Hematopoietic multipotent progenitor cell treated with erythropoietin and hydrocortisone succinate and interleukin-3 and kit ligand, for 17 days (in vitro differentiated cells): ENCODE measurements at places on chromosomes 16 and 17.
A peak's percentile ranks its signal among the peaks of the same experiment; 100 is the strongest.

GRCh38 chr17:41580687-41581365 lies 5.9 kb downstream of the KRT14 start:
- DNase-seq: no peak

GRCh38 chr16:85570213-85570734 lies 42.8 kb upstream of the GSE1 start:
- no peak for DNase-seq

DNA sequence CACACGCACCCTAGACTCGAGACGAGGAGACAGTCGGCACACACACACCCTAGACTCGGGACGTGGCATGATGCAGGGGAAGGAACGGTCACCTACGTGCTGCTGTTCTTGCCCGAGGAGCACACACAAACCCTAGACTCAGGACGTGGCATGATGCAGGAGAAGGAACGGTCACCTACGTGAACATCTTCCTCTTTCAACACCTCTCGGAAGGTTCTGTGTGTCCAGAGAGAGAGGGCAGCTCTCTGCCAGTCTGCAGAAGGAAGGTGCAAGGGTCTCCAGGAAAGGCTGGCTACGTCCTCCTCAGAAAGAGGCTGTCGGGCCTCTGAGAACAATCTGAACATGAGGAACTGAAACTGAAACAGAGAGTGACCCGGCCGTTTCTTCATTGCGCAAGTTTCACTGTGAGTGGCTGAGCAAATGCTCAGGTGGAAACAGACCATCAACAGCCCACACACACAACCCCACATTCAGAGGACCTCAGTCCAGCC lies 43.4 kb downstream of the ZNF276 start:
- DNase-seq: no peak

DNA sequence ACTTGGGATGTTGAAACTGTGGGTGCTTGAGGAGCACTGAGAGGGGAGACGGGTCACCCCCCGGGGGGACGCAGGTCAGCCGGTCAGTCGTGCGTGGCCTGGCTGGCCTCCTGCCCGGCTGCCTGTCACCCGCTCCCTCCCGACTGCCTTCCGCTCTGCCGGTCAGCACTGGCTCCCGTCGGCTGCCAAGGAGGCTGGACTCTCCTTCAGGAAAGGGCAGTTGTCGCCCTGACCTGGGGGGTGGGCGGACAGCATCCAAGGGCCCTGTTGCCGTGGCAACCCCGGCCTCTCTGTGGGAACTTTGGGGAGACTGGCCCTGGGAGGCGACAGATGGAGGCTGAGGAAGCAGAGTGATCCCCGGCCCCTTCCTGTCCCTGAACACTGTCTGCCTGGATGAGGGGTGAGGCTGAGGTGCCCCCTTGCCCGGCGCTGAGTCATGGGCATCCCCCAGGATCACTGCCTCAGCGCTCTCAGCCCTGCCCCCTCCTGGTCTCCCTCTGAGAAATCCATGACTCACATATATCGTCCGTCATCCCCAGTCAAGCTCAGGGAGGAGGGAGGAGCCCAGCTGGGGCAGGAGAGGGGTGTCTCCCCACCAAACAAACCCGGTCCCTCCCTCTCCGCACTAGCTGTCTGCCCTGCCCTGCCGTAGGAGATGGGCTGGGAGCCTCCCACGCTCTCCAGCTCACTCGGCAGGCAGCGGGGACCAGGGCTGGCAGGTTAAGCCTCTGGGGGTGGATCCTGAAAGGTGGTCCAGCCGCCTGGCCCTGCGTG lies at the start of gene ADGRG1:
ADGRG1 (plus strand) TSS at position 623 of the 774 bp plus-strand sequence. CDS start 21,658 bp downstream, outside the sequence.
- peak; percentile 61 for DNase-seq

DNA sequence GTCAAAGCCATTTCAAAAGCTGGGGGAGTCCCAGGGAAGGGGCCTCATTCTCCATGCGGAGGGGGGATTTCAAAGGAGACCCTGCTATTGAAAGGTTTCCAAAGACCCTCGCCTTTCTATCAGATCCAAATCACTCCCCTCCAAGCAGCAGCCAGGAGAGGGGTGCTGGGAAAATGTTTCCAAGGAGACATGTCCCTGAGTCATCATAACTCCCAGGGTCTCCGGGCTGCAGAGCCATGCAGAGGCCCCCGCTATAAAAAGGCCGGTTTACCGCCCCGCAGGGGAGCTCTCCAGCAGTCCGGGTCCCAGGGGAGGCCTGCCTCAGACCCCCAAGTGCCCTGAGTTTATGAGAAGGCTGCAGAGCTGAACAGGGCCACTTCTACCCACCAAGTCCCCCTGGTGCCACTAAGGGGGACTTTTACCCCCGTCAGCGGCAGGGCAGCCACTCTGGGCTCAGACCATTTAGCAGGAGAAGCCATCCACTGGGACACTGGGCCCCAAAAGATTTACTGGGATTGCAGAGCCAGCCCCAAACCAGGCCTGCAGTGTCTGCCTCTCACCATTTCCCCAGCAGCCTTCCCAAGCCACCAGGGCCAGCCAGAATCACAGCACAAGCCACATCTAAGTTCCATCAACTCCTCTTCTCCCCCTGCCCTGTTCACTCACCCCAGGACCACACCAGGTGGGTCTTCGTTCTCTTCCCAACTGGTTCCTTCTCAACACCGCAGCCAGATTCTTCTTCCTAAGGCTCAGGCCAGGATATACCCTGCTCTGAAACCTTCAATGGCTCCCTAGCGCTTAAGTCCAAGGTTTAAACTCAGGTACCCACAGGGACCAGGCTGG lies 234.4 kb downstream of the ZNF423 start:
- DNase-seq: no peak

- no peak for DNase-seq
Observed at GRCh38 chr17:68470961-68471360, 13.7 kb upstream of the WIPI1 start.

DNA sequence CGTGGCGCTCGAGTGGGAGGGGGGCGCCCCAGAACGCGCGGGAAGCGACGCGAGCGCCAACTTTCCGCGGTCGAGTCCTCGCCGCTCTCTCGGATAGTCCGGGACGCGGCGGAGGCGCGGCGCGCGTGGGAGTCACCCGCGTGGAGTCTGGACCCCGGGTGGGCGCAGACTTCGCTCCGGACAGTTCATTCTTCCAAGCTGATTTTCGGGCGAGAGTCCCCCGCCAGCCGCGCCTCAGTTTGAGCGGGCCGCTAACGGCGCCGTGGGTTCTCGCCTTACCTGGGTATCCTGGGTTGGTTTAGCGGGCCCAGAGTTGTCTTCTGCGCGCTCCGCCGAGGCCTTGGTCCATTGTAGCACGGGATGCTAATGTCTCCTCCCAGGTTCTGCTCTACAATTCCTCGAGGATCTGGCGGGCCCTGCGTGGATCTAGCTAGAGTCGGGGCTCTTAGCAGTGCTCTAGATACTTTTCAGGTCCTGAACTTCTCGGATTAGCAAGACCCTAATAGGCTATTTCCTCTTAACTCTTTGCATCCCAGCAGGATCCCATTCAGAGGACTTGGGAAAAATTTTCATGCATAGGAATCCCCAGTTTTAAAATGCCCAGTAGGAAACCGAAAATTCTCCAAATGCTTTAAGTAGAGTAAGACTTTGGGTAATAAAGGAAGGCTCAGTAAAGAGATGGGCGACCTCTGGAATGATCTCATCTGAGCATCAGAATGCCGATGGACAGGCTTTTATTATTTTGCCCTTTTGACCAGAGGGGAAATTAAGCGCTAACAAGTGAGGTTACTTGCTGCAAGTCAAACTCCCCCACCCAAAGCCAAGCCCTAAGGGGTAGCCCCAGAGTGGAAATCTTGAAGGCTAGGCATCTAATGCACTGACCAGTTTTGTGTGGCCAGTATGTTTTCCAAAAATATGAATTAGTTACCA lies 537 bp upstream of the GJC1 start:
- DNase-seq: no peak

DNA sequence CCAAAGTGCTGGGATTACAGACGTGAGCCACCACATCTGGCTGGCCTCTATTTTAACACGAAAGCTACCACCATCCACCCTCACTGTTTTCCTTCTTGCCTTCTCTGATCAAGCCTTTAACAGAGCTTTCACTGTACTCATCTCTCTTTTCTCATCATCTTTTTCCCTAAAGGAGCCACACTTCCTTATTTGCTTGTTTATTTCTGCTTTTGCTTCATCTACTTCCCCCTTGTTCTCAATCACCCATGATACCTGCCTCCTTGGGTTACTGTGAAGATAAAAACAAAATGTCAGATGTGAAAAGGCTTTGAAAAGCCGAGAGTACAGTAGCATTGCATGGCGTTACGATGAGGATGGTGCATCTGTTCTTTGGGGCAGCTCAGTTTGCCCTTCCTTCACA lies 79.9 kb downstream of the ZNF18 start:
- DNase-seq: no peak

DNA sequence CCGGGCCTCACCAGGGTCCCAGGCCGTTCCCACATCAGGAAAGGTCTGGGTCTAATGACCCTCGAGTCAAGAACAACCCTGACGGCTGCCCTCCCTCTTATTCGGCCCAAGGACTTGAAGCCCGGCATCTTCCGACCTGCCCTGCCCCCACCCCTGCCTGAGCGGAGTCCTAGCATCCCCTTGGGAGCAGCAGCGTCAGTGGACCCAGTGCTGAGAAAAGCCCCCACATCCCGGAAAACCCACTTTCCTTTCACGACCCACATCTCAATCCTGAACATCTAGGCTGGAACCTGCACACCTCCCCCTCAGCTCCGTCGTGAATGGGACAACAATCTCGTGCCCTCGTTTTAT lies 769 bp downstream of the TMEM88 start:
- DNase-seq: no peak

DNA sequence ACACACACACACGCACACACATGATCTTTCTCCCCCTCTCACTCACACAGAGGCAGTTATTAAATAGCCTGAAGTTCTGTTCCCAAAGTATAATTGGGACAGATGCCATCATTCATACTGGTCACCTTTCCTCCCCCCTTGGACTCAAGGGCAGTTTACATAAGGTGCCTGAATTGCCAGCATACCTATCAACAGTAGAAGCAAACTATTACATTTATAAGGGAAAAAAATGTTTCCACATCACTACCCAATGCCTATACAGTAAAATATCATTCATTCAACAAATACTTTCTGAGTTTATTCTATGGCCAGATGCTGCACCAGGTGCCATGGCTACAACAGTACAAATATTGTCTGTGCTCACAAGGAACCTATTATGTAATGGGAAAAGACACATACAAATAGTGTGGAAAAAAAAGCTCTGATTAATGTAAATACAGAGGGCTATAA lies 6.3 kb downstream of the CNTD1 start:
- no peak for DNase-seq

- no peak for DNase-seq
Observed at GRCh38 chr17:5582209-5583185, 1.8 kb downstream of the NLRP1 start.

DNA sequence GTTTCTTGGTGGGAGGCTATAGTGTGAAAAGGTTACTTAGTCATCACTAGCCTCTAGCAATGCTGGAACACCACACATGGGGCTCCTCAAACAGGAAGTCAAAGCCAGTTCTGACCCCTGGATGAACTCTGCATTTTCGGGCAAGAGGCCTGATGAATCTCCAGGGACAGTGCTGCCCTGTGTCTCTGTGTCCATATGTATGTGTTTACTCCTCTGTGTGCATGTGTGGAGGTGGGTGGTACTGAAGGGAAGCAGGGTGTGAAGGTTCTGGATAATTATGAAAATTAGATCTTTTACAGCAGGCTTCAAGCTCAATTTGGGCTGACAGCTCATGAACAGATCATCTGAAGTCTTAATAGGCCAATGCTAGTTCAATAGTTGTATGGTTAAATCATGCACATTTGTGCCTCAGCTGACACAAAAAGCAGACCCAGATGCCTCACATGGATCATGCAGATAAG lies 133.6 kb downstream of the SNX11 start:
- DNase-seq: no peak

DNA sequence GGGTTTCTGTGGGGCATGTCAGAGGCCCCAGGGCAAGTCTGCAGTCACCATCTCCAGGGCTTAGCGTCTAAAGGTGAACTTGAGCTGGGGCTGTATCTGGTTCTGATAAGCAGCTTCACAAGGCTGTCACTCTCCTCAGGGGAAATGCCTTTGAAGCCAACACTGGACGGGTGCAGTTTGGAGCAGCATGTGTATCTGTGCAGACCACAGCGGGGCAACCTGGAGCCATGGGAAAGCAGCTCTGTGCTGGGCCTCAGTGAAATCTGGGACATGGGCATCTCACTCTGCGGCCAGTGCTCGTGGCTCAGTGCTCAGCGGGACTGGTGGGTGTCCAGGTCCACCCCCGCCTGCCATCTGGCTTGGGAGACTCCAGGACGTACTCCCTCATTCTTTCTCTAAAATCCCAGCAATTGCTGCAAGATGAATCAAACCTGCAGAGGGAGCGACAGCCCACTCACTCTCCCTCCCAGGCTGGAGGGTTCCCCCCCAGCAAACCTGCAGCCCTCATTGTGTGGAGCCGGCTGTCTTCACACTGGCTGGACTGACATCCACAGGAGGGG lies 63.5 kb downstream of the PRMT7 start:
- DNase-seq: no peak

DNA sequence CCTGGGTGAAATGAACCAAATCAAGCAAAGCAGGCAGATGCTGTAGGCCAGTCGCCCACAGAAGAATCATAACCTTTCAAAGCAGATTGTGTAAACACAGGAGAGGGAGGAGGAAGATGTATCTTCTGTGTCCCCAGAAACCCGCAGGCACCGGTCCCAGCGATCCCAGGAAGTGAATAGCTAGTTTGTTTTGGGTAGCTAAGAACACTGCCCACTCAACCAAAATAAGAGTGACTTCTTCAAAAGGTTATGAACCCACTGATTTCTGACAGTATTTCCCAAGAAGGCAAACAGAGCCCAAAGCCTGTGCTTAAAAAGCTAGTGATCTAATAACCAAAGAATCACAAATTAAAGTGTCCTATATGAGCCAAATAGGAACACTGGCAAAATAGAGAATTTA lies 67.8 kb downstream of the GRIN2A start:
- no peak for DNase-seq

GRCh38 chr16:76885776-76886537 lies 305.0 kb upstream of the MON1B start:
- DNase-seq: no peak

DNA sequence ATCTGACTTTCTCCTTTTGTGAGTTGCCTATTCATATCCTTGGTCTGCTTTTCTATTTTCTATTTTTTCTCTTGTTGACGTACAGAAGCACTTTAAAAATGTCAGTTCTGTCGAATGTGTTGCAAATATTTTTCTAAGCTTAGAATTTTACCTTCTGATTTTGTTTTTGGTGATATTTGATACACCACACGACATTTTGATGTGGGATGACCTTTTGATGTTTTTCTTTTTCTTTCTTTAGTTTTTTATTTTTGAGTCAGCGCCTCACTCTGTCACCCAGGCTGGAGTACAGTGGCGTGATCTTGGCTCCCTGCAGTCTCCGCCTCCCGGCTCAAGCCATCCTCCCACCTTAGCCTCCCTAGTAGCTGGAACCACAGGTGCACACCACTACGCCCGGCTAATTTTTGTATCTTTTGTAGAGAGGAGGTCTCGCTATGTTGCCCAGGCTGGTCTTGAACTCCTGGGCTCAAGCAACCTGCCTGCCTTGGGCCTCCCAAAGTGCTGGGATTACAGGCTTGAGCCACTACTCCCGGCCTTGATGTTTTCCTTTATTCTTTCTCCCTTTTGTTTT lies 39.6 kb downstream of the WSB1 start:
- no peak for DNase-seq

DNA sequence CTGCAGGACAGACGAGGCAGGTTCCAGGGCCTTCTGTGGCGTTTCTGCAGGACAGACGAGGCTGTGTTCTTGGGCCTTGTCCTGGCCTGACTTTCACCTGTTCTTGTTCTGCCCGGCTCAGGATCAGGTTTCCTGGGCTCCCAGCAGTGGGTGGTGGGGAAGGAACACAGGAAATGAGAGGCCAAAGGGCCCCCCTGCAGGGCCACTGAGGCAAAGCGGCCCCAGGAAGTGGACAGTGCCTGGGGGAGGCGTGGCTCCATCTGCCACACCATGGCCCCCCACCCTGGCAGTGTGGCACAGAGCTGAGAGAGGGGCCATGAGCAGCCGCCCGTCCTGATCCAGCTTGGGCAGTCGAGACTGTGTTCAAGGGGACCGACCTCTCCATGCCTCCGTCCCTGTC lies 20.7 kb downstream of the SPIRE2 start:
- no peak for DNase-seq
